ENCODE measurements at places on chromosomes 5 and 9.

- DNase-seq = no peak
These were observed 146.4 kb upstream of the ZNF366 start for GRCh38 chr5:72653586-72653985.

DNA sequence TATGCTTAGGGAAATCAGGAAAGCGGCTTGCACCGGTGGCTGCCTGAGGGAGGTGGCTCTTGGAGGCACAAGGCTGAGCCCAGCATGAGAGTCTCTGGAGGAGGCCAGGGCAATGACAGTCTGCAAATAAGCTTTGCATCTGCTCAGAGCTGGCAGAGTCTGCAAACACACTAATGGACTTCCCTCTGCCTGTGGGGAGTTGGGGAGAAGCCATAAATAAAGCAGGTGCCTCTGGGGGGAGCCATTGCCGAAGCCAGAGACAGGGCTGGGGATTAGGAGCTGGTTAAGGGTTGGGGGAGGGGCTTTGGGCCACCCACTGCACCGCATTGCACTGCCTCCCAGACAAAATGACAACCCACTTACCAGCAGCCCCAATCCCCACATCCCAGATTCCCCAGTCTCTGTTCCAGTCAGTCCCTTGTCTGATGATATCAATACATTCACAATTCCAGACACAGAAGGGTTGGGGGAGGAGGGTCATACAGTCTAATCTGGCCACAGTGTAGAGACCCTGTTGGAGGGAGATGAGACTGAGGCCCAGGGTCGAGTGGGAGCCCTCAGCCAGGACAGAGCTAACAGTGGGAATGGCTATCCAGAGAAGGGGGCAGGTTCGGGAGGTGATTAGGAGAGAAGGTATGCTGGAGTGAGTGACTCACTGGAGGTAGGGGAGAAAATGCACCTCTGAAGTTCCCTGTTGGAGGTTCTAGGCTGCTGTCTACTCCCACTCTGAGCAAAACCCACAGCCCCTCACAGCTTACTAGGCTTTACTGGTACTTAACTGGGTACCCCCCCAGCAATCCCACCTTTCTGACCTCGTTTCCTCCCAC, 53.7 kb downstream of the PAX5 start:
- no peak for DNase-seq

DNA sequence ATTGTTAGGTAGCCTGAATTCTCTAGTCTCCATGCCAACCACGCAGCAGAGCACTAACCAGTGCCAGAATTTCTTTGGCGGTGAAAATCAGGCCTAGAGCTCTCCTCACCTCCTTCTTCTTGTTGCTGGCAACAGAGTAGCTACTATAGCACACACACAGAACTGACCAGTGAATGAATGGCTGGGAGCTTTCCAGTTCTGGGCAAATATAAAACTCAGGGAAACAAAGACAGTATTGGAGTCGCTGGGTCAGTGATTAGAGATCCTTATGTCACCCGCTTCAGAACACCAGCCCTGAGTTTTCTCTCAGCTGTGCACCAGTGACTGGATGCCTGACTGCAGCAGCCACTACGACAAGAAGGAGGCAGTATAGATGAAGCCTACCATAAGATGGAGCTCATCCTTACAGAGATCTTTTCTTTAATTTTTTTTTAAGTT, 26.9 kb upstream of the FEM1C start:
- DNase-seq = no peak

DNA sequence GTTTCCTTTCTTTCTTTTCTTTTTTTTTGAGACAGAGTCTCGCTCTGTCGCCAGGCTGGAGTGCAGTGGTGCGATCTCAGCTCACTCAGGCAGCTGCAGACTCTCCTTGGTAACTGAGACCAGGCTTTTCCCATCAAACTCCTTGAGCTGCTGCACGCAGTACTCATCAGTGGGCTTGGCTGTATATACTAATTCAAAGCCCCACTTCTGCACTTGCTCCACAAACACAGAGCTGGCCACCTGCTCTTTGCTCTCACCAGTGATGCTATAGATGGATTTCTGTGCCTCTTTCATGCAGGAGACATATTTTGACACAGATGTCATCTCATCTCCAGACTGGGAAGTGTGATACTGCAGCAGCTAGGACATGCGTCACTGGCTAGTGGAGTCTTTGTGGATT, 252.7 kb downstream of the AP3B1 start:
- DNase-seq = no peak

- DNase-seq = no peak
These were observed 464.9 kb upstream of the BRINP1 start for GRCh38 chr9:119834064-119834620.

GRCh38 chr9:127277770-127278169, 13.2 kb downstream of the GARNL3 start:
- no peak for DNase-seq

DNA sequence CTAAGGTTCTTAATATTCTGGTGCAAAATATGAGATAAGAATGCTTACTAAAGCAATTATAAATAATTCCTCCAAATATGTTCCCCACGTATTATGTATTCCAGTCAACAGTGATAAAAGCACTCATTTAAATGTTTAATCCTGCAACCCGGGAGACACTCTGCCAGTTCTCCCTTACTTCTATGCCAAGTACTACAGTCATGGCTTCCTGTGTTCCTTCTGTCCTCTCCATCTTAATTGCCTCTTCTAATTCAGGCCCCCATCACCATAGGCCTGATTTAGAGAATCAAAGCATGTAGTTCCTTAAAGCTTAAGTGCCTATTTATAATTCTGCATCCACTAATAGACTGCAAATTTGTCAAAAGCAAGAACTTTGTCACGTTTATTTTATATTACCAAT, 474.8 kb downstream of the SEMA5A start:
- DNase-seq = no peak

DNA sequence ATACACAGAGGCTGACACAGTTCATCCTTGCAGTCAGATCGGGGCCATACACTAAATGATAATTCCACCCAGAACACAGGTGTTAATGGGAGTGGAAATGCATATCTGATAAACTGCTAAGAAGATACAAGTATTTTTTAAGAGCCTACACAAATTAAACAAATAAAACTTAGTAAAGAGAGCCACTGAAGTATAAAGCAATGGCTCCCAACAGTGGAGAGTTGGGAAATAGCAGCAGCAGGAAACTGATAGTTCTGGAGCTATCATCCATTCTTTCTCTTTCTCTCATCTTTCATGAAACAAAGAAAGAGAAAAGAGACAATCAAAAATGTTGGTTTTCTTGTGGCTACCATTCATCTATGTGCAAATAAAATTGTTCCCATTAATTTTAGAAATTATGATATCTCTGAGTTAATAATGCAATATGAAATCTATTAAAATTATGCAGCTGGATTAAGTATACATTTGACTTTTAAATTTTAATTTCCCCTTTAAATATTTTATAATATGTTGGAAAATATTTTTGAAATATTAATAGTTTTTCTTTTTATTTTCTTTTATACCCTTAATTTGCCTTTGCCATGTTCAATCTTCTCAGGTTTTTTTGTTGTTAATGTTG, 120.8 kb downstream of the EMB start:
- no peak for DNase-seq

- DNase-seq = no peak
These were observed 26.4 kb downstream of the FOXD1 start for GRCh38 chr5:73422164-73422563.

DNA sequence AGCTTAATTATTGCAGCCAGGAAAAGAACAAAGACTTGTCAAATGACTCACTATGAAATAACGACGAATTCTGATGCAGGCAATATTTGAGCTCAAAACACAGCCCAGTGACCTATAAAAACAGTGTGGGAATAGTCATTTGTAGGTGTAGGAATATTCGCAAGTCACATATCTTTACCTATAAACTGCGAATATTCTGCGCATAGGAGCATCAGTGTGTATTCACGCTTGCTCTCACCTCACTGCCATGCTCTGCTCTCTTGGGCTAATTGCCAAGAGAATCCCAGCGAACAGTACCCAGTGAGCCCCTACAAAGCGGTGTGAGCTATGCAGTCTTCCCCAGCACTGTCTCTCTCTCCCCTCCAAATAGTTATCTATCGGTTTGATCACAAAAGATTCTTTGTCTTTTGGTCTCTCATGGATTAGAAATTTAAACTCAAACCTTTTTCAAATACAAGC, 74.2 kb downstream of the ST8SIA4 start:
- no peak for DNase-seq

GRCh38 chr5:151002681-151003502, 17.5 kb upstream of the GPX3 start:
- no peak for DNase-seq

GRCh38 chr5:34867660-34868059, 28.7 kb downstream of the TTC23L start:
- no peak for DNase-seq

GRCh38 chr5:114702136-114702535, 340.3 kb downstream of the KCNN2 start:
- no peak for DNase-seq

DNA sequence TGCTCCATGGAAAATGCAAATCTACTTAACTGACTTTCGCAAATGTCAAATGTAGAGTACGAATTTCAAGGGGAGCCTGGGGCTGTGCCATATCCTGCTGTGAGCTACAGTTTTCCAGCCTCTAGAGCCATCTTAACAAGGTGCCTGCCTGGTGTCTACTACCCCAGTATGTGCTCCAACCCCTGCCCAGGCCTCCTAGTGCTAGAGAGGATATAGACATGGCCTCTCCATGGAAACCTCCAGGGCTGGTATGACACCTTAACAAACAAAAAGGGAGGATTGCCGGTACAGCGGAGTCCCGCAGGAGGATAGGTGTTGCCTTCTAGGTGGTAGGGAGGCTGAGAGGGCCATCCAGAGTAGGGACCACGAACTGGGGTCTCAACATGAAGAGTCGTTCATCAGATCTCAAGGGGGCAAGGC, 13.6 kb upstream of the IL3 start:
- DNase-seq = no peak

- DNase-seq = no peak
These were observed 19.5 kb upstream of the RANBP6 start for GRCh38 chr9:6034954-6035353.

GRCh38 chr5:42718591-42718990, 38.0 kb upstream of the CCDC152 start:
- no peak for DNase-seq

GRCh38 chr5:67672636-67673035, 476.0 kb upstream of the CD180 start:
- peak; percentile 34 for DNase-seq

DNA sequence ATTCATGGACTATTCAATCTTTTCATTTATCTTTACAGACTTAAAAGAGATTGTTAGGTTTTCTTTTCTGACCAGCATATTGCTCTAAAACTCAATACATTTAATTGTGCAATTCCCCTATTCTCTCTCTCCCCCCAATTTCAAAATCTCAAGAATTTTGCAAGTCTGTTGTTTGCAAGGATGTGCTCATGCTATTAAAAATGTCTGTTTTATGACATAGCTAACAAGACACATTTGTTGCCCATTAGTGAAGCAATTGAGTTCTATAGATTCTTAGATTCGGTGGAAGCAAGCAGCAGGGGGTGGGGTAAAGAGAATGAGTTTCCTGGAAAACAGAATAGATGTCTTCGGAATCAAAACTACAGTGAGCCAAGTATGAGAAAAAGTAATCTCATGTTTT, 8.5 kb upstream of the CSNK1A1 start:
- no peak for DNase-seq

- DNase-seq = peak; percentile 99
These were observed 193.6 kb downstream of the HSPA4 start for GRCh38 chr5:133245191-133246052.

DNA sequence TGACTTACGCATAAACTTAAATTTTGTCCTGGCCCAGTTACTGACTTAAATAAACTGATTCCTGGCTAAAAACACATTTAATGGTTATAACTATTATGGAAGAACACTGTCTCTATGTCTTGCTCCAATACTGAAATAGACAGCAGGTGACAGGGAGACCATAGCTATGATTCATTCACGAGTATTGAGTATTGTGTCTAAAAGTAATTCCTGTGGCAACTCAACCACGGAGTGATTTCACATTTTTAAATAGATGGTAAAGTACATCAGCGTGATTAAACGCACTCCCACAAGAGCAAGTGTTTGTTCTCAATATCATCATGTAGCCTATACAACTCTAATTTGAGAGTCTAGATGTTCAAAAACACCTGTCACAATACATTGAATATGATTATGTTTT, 35.9 kb upstream of the PCSK1 start:
- no peak for DNase-seq

- peak; percentile 56 for DNase-seq
These were observed 10.3 kb downstream of the WWC1 start for GRCh38 chr5:168301593-168302390.

DNA sequence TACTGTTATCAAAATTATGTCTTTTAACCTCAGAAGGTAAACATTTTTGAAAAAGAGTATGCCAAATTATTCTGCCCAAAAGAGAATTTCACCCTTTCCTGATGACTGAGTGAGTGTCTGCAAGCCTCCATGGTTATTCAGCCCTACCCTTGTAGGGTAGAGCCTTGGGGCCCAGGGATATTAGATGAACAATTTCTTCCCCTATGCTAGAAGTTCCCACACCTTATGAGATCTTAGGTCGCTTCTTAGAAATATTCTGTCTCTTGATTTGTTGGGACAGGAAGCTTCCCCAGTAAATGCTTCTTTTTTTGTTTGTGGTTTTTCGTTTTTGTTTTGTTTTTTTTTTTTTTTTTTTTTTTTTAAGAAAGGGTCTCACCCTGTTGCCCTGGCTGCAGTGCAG, 3.1 kb downstream of the CRB2 start:
- DNase-seq = no peak

DNA sequence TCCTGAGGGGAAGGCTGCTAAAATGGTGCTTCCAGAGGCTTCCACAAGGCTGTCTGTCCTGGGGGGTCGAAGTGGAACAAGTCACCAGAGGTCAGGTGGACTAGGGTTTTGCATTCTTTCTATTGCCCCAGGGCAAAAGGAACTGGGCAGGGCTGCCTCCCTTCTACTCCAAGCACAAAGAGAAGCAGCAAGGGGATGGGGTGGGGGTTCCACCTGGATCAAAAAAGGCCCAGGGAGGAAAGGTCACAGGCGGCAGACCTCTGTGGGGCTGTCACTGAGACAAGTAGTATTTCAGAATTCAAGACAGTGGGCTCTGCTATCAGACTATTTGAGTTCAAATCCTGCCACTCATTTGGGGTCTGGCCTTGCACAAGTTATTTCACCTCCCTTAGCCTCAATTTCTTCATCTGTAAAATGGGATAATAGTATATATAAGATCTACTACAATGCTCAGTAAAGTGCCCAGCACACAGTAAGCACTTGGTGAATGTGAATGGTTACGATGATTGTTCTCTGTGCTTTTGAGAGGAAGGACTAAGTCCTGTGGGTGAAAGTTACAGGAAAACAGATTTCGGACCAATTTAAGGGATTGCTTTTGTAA, 1.9 kb upstream of the ARSI start:
- DNase-seq = no peak

GRCh38 chr5:58946230-58946629, 363.4 kb downstream of the RAB3C start:
- DNase-seq = no peak

- peak; percentile 59 for DNase-seq
These were observed 56.7 kb downstream of the ARHGAP26 start for GRCh38 chr5:142826741-142827492.
